ENCODE measurements at places on chromosomes 12 and 14. TPM values are rescaled to one million over a fixed set of nuclear protein-coding genes. Genes with fewer than 3 reads are reported as not detected.

KRT6C gene
- total RNA-seq, result not detected

FGD6 gene
- 0.91 TPM for total RNA-seq

KLHDC1 gene
- total RNA-seq, result 1.9 TPM

NAV3 gene
- total RNA-seq, result not detected

DCP1B gene
- 15.2 TPM for total RNA-seq

TMEM63C gene
- total RNA-seq, result 0.50 TPM

ZNF891 gene
- total RNA-seq, result 2.0 TPM

CELA1 gene
- total RNA-seq, result not detected

ATF7IP gene
- 115 TPM for total RNA-seq

TMPRSS12 gene
- not detected for total RNA-seq

OR6C3 gene
- not detected for total RNA-seq

POLE2 gene
- 39.9 TPM for total RNA-seq

MYH6 gene
- 1.0 TPM for total RNA-seq

OTUB2 gene
- 3.4 TPM for total RNA-seq

DNA sequence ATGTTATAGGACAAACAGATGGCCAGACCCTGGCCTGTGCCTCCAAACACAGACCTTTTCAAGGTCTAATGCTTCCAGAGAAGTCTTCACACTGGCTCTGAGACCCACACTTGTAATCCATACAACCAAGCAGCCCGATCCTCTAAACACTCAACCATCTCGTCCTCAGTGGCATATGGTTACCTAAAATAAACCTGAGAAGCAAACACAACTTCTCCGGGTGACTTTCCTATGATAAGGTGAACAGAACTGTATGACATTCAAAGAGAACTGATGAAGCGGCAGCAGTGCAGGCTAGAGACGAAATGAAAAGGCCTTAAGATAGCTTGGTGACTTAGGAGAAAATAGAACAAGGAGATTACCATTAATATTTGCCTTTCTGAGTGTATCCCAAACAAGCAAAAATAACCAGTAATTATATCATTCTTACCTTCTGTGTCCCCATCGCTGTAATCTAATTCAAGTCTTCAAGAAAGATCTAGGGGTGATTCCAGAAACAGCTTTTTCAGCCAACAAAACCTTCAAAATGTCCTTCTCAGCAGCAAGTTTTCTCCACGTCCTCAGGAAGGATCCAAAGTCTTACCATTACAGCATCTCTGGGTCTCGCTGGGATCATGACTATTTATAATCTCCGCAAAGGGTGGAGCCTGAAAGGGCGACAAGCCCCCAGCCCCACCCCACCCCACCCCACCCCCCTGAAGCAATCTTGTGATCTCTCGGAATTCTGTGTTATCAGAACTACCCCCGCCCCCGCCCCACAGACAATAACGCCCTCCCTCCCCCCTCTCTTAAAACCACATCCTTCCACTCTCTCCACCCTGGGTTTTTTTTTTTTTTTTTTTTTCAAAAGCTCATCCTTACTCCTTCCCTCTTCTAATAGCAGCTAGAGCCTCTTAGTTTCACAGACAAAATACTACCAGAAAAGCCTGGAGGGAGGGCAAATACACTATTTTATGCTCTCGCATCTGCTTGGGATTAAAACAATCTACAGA is at the start of gene SLC2A3:
TSS of gene SLC2A3 (minus strand) at position 598 of the 992 bp plus-strand sequence. CDS start at position 445, 153 bp downstream.
- DNase-seq, result peak; percentile 89

DNA sequence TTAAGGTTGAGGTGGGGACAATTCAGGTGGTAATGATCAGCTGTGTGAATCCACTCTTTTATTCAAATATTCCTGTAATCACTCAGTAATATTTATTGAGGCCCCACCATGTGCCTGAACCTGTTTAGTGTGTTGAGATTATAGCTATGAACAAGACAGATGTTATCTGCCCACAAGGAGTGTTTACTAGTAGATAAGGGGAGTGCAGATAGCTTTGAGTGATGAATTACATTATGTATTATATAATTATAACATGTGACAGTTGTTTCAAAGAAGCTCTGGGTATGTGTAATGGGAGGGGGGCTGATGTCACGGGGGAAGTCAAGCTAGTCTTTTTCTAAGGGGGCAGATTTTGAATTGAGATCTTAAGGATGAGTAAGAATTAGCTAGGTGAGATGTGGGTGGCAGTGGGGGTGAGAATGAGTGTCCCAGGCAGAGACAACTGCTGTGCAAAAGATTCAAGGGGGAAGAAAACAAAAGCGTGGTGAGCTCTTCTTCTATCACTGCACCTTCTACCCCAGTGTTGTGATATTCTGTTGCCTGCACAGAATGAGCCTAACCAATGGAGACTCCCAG is 21.3 kb upstream of the SRRM4 start:
- DNase-seq, result no peak

- no peak for DNase-seq
These were observed 71.4 kb downstream of the AKAP6 start for GRCh38 chr14:32400480-32400879.

DNA sequence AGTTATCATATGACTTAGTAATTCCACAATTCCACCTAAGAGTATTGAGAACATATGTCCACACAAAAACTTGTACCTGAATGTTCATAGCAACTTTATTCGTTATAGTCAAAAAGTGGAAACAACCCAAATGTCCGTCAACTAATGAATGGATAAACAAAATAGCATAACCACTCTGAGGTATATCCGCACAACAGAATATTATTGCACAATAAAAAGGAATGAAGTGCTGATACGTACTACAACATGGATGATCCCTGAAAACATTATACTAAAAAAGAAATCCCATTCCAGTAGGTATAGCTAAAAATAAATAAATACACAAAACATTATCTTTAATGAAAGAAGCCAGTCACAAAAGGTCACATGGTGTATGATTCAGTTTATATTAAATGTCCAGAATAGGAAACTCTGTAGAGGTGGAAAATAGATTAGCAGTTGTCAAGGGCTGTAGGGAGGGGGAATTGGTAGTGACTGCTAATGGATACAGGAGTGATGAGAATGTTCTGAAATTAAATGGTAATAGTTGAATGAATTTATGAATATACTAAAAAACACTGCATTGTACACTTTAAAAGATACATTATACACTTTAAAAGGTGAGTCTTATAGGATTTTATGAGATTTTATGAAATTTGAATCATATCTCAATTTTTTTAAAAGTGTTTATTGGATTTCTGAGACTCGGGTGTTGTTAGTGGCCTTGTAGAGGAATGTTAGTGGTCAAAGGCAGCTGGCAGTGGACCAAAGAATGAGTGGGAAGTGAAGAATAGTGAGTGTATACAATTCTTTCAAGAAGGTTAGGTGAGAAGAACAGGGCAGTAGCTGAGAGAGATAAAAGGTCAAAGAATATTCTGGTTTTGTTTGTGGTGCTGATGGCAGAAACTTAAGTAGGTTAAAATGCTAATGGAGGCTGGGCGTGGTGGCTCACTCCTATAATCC is 36.3 kb upstream of the BAZ1A start:
- no peak for DNase-seq

- no peak for DNase-seq
These were observed 72.4 kb upstream of the SYT1 start for GRCh38 chr12:78792052-78792698.

DNA sequence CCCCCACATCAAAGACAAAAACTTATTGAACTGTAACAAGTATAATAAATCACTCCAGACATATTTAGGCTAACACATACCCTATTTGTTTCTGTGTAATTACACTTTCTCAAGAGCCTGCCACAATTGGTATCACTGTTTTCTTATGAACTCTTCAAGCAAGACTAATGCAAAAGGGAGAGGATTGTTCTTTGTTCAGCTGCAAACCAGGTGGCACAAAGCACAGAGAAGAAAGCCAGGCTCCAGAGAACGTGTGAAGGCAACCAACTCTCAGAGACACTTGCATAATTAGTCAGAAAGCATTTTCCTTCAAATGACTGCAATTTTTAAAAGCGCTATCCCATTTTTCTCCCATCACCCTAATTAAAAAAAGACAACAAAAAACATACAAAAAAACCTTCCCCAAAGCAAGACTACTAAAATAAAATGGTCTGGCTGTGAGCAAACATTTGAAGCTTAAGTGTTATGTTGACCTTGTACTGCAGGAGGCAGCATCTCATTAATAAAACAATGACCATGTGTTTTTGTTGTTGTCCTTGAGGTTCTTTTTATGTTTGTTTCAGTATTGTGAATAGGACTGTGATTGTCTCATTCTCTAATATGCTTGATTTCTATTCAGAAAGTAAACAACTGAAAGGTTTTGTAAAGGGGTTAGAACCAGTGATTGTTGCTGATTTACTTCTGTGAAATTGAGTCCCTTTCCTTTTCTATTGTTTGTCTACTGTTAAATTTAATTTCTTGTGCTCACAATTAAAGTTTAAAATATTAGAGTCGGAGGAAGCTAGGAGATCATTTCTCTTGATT is 452.7 kb upstream of the PDE3A start:
- no peak for DNase-seq

- DNase-seq, result no peak
These were observed 453.0 kb upstream of the MIS18BP1 start for GRCh38 chr14:45705940-45706534.

DNA sequence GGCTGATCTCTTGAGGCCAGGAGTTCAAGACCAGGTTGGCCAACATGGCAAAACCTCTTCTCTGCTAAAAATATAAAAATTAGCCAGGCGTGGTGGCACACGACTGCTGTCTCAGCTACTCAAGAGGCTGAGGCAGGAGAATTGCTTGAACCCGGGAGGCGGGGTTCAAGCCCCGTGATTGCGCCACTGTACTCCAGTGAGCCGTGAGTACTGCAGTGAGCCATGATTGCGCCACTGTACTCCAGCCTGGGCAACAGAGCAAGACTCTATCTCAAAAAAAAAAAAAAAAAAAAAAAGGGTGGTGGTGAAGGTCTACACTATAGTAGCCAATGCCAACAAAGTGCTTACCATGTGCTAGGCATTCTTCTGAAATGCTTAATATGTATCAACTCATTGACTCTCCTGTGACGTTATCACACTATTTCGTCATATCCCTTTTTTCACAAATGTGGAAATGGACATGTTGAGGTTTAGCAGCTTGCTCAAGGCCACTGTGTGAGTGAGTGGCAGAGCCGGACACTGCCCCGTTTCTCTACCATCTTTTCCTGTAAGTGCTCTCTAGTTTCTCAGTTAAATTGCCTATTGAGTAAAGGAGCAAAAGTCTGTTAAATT is 59.6 kb downstream of the GNS start:
- no peak for DNase-seq

DNA sequence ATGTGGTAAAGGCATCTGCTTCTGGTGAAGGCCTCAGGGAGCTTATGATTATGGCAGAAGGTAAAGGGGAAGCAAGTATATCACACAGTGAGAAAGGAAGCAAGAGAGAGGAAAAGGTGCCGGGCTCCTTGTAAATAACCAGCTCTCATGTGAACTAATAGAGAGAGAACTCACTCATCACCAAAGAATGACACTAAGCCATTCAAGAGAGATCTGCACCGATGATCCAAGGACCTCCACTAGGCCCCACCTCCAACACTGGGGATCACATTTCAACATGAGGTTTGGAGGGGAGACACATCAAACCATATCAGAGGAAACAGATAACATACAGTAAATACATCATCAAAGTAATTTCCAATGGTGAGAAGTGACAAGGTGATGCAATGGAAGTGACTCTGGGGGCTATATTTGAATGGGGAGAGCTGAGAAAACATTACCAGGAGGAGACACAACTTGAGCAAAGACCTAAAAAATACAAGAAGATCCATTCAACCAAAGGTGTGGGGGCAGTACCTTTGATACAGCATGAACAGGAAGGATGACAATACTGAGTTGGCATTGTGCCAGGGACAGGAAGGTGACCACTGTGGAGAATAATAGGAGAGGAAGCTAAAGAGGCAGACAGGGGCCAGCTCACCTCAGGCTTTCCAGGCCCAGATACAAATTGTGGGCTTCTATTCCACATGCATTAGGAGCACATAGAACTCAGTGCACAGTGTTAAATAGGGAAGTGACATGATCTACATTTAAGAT is 134.4 kb upstream of the GRIP1 start:
- no peak for DNase-seq

GRCh38 chr12:46900734-46901463 is 75.1 kb upstream of the SLC38A4 start:
- DNase-seq, result no peak

DNA sequence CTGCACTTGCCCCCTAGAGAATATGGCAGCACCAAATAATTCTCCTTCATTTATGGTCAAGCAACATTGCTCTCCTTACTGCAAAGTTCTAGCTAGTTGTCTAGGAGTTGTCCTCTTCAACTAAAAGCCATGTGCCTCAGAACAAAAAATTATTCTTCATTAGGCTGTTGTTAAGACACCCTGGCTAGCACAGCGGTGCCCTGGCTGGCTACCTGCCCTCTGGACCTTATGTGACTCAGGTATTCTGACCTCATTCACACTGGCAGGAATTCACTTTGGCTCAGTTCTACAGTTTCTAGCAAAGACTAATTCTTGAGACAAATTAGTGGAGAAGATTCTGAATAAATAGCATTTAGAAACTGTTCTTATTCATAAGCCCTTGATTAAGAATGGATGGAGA is 224.4 kb upstream of the KRR1 start:
- no peak for DNase-seq

GRCh38 chr14:66037361-66037760 is 448.8 kb upstream of the CCDC196 start:
- no peak for DNase-seq

DNA sequence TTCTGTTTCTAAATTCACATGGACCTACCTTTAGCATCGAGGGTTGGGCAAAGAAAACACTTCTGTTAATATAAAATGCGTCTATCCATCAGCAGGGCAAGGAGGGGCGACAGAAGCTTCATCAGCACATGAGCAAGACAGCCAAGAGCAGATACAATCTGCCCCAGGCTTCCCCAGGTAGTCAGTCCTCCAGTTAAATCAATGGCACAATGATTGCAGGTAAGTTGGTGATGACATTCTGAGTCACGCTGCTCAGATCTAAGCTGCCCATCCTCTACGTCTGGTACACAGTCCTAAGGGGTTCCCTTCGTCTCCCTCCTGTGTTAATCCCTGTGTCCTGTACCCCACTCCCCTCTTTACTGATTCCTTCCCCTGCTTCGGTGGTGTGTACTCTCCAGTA is 38.8 kb downstream of the MAP3K9 start:
- no peak for DNase-seq

- DNase-seq, result no peak
These were observed 1019.8 kb downstream of the GALC start for GRCh38 chr14:86973177-86973576.

- DNase-seq, result no peak
These were observed 127.4 kb downstream of the CACNA1C start for GRCh38 chr12:2179953-2180736.
